Mucosa of descending colon (tissue), 3 donors: ENCODE measurements at places on chromosomes 4 and X. TPM values are rescaled to one million over a fixed set of nuclear protein-coding genes. Genes with fewer than 3 reads are reported as not detected.

Gene C4orf50
- total RNA-seq = 0.07 TPM

- no peak for DNase-seq
Observed at GRCh38 chrX:150558424-150558823, 10.0 kb upstream of the MTM1 start.

- DNase-seq = no peak
Observed at GRCh38 chr4:49036528-49036927, 50.5 kb downstream of the CWH43 start.

DNA sequence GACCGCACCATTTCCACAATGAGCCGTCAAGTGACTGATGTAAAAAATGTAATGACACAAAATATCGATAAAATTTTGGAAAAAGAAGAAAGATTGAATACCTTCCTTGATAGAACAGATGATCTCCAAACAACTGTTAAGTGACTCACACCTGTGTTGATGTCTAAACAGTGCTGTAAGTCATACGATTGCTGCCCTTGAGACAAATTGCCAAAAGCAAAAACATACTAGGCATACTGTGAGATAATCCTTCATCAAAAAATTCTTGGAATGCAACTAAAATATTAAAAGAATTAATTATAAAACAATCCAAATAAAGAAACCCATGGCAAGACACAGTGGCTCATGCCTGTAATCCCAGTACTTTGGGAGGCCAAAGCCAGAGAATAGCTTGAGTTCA is 53.4 kb downstream of the HNRNPD start:
- DNase-seq = no peak

- DNase-seq = no peak
Observed at GRCh38 chr4:38095691-38096090, 135.5 kb downstream of the PTTG2 start.

Gene SPARCL1
- total RNA-seq = 78.4 TPM

Gene RHOXF1
- total RNA-seq = 0.66 TPM

DNA sequence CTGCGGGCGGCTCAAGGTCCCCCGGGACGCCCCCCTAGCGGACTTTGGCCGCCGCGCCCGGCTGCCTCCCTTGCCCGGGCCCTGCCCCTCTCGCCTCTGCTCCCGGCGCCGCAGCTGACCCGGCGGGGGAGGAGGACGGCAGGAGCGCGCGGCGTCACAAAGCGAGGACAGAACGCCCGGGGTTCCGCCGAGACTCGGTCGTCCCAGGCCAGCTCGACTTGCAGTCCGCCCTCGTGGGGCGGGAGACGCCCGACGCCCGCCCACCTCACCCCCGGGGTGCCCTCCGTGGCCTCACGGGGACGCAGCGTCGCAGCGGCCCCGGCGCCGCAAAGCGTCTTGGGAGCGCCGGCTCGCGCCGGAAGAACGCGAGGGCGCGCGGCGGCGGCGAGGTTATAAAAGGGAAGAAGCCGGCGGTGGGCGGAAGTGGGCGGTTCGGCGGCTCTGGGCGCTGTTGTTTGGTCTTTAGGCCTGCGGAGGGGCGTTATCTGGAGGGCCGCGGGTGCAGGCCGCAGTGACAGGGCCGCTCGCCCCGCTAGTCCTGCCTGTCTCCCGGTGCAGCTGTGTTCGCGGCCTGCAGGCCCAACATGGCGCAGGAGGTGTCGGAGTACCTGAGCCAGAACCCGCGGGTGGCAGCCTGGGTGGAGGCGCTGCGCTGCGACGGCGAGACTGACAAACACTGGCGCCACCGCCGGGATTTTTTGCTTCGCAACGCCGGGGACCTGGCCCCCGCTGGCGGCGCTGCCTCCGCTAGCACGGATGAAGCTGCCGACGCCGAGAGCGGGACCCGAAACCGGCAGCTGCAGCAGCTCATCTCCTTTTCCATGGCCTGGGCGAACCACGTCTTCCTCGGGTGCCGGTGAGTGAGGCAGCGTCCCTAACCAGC is at the start of gene CDKN2AIP:
Gene CDKN2AIP (plus strand): TSS at position 423 of the 883 bp plus-strand sequence. CDS start 162 bp downstream, at position 585.
- DNase-seq = peak; percentile 96

Gene USP17L22
- total RNA-seq = not detected

Gene MTM1
- 77.3 TPM for total RNA-seq

Gene CFI
- total RNA-seq = 3.3 TPM

DNA sequence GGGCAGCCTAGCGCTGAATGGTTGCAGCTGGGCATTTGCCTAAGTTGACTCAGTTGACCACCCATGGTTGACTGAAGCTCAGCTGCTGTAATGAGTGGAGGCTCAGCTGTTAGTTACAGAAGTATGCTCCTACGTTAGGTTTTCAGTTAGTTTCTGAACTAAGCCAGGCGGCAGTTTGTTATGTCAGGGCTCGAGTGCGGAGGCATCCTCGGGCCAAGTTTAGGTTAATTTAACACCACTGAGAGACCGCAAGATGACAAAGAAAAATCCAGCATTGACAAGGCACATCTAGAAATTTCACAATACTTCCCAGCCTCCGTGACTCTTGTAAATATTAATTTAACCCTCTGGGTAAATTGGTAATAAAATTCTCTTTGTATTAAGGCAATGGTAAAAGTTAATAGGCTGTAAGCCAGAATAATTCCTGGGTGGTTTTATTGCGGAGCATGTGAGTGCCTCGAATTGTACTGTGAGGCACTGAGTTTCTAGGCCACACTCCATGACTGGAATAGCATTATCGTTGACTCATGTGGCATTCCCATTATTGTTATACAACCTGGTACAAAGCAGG is 33.1 kb upstream of the CDKN2AIP start:
- DNase-seq = no peak

DNA sequence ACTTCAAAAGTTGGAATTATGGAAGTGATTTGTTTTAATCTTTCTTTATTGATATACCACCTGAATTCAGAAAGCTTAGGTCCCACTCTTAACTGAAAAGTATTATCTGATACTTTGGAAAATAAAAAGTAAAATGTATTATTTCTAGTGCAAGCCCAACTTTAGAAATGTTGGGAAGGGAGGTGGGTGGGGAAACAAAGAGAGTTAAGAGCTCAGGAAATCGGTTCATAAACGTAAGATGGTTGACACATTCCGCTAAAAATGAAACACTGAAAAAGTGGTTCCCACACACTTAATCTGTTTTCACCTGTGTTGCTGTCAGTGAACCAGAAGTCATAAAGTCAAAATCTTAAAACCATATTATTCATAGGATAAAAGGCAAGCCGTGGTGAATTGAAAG is 237.4 kb downstream of the BANK1 start:
- DNase-seq = no peak

DNA sequence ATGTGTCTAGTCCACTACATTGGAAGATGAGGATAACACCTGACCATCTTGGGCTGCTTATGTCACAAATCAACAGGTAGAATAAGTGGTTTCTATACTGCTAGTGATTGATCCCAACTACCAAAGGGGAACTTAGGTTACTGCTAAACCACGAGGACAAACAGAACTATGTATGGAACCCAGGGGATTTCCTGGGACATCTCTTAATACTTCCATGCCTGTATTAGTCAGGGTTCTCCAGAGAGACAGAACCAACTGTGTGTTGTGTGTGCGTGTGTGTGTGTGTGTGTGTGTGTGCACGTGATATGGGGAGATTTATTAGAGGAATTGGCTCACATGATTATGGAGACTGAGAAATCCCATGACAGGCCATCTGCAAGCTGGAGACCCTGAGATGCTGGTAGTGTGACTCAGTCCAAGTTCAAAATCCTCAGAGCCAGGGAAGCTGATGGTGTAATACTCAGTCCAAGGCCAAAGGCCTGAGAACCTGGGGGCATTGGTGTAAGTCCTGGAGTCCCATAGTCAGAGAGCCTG is 16.2 kb upstream of the AFF1 start:
- DNase-seq = no peak

DNA sequence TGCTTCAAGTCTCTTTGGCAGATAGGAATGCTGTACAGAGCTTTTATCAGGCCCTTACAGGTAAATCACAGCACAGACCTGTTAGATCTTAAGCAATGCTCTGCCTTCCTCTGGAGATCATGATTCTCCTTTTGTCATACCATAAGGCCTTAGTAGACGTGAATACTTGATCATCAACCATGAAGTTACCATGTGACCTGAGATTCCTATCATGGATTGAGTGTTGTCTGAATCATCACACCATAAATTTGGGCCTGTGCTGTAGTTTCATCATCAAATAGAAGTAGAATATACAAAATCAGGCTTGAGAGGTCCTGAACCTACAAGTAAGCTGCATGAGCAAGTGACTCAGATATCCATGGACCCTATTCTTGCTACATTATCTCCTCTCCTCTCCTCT is 466.8 kb upstream of the INTU start:
- DNase-seq = no peak

- DNase-seq = no peak
Observed at GRCh38 chr4:182895791-182896292, 21.3 kb downstream of the DCTD start.

DNA sequence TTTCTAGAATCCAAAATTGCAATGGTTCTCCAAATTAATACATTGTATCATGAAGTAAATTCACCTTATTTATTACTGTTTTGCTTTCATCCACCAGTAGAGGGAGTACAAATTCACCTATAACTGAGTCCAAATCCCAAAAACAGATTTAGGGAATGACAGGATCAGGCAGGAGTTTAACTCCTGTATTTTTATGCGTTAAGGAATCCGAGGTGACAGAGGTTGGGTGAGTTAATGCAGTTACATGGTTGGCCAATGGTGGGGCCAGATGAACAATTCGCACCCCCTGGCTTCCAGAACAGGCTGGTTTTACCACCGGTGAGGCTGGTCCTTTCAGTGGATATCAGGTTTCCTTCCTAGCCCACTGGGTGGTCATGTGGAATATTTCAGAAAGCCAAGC is 82.4 kb downstream of the MTNR1A start:
- DNase-seq = no peak

Gene CT45A1
- not detected for total RNA-seq

DNA sequence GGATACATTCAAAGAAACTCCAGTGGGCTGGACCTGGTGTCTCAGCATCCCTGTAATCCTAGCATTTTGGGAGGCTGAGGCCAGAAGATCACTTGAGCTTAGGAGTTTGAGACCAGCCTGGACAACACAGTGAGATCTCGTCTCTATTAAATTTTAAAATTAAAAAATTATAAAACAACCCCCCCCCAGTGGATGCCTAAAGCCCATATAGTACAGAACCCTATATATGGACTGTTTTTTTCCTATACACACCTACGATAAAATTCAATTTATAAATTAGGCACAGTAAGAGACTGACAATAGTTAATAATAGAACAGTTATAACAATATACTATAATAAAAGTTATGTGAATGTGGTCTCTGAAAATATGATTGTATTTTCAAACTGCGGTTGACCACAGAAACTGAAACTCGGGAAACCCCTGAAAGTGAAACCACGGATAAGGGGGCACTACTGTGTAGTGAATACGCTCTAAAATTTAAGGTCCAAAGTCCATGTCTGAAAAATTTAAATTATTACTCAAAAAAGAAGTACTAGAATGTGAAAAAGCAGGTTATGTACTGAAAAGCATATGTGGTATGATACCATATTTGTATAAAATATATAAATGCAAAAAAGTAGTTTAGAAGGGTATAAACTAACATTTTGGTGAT is 2.0 kb downstream of the SMIM14 start:
- no peak for DNase-seq

Gene HERC6
- total RNA-seq = 8.8 TPM

GRCh38 chr4:162791226-162791625 is 375.5 kb downstream of the NAF1 start:
- no peak for DNase-seq

- DNase-seq = no peak
Observed at GRCh38 chr4:31189938-31190337, 469.8 kb downstream of the PCDH7 start.

Gene LAMP2
- 90.0 TPM for total RNA-seq

DNA sequence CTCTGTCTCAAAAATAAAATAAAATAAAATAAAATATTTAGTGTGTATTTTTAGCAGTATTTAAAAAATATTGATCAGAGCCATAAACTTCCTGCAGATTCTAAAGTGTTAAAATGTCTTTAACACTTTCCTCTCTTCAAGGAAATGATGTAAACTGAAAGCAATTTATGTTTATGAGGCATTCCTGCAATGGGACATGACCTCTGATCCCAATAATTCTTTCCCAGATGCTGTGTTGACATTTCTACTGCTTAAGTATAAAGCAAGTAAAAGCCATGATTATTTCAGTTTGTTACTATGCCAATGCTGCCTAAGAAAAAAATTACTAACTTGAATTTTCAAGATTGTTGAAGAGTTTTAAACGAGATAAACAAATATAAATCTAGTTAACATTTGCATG is 29.0 kb downstream of the COQ2 start:
- no peak for DNase-seq

Gene CDX4
- total RNA-seq = not detected

Gene HCFC1
- total RNA-seq = 56.5 TPM

DNA sequence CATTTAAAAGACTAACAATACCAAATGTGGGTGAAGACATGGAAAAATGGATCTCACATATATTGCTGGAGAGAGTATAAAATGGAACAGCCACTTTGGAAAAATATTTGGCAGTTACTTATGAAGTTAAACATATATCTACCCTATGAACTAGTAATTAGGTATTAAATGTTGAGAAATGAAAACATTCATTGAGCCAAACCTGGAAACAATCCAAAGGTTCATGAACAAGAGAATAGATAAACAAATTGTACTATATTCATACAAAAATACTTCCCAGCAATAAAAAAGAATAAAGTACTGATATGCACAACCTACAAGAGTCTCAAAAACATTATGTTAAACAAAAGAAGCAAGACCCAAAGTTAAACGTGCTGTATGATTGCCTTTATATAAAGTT is 4.0 kb upstream of the EGF start:
- no peak for DNase-seq

Gene RBMX
- total RNA-seq = 144 TPM

DNA sequence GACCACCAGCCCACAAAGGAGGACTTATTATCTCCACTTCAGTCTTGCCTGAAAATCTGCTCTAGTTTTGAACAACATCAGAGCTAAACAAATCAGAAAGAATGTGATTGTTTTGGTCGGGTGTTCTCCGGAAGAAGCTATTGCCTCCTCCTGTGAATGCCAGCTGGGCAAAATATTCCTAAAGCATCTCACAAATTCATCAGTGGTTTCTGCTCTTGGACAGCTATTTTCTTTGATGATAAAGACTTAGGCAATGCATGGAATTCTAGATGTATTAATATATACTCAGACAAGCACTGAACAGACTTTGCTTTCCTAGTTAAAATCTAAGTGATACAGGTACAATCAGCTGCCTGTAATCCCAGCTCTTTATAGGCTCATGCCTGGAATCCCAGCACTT is 71.8 kb downstream of the ASMT start:
- no peak for DNase-seq

- DNase-seq = no peak
Observed at GRCh38 chrX:149074398-149074797, 430.7 kb downstream of the IDS start.

Gene SMC1A
- 72.8 TPM for total RNA-seq

DNA sequence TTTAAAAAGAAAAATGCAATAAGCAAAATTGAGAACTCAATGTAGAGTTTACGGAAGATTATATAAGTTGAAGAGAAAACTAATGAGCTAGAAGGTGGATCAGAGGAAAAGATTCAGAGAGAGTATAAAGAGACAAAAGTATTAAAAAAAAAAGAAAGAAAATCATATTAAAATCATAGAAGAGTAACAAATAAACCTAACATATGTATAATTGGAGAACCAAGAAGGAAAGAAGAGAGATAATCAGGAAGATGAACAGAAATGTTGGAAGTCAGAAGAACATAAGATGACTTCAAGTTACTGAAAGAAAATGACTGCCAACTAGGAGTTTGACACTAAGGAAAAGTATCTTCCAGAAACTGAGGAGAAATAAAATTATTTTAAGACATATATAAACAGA is 34.3 kb upstream of the ANTXR2 start:
- DNase-seq = no peak

Gene GPR119
- not detected for total RNA-seq

- no peak for DNase-seq
Observed at GRCh38 chr4:181860668-181861067, 382.5 kb upstream of the TENM3 start.

Gene ODAM
- total RNA-seq = 5.8 TPM

Gene CXCL1
- 21.7 TPM for total RNA-seq
